ENCODE measurements at places on chromosomes 1 and 21.
A peak's percentile ranks its signal among the peaks of the same experiment; 100 is the strongest.

GRCh38 chr1:114688526-114688925 is 6.8 kb downstream of the AMPD1 start:
- DNase-seq = no peak

DNA sequence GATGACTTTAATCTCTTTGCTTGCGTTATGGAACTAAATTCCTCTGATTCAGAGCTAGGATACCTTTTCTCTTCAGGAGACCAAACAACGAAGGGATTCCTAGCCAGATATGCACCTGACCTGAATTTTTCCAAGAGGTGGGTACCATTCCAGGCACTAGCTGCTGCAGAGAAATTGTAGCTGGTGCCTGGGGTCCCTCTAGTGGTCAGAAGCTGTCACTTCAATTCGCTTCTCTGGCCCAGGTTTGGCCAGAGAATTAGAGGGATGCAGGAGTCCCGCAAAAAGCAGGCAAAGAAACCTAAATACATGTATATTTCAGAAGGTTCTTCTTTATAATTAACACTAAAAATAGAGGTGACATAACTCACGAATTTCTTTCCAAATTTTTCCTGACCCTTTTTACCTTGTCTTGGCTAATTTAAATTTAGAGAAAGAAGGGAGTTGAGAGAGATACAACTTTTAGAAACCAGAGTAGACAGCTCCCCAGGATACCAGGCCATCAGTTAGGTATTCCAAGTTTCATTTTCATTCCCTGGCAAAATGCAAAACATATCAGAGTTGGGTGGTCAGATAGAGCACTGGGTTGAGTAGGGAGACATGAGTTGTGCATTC is 9.6 kb downstream of the ACKR1 start:
- DNase-seq = peak; percentile 31

DNA sequence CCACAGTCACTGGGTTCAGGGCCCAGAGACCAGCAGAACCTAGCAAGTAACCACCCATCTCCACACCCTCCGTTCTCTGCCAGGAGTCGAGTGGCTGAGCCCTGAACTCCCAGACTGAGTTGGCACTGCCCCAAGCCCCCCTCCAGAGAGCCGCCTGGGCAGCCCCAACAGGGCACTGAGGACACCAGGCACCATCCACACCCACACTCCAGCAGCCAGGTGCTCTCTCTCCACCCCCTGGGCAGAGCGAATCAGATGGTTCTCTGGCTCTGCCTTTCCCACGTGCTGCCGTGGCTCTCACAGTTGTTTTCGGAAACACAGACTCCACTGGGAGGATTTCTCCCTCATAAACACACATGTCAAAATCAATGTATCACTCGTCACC is 13.6 kb downstream of the WDR4 start:
- no peak for DNase-seq

DNA sequence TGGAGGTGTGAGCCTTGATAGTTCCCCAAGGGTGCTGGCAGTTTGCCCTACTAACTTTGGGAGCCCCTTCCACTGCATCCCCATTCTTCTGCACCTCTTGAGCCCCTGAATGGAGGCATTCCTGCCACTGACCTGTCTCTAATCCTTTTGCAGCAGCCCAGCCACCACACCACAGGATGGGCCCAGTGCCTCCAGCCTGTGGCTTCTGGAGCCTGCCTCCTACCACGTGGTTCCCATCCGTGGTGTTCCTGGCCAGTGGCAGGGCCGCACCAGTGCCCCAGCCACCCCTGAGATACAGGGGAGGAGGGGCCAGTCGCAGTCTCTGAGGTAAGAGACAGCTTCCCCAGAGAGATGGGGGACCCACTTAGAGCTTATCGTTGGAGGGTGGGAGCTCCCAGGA is 14.4 kb downstream of the INAVA start:
- no peak for DNase-seq

DNA sequence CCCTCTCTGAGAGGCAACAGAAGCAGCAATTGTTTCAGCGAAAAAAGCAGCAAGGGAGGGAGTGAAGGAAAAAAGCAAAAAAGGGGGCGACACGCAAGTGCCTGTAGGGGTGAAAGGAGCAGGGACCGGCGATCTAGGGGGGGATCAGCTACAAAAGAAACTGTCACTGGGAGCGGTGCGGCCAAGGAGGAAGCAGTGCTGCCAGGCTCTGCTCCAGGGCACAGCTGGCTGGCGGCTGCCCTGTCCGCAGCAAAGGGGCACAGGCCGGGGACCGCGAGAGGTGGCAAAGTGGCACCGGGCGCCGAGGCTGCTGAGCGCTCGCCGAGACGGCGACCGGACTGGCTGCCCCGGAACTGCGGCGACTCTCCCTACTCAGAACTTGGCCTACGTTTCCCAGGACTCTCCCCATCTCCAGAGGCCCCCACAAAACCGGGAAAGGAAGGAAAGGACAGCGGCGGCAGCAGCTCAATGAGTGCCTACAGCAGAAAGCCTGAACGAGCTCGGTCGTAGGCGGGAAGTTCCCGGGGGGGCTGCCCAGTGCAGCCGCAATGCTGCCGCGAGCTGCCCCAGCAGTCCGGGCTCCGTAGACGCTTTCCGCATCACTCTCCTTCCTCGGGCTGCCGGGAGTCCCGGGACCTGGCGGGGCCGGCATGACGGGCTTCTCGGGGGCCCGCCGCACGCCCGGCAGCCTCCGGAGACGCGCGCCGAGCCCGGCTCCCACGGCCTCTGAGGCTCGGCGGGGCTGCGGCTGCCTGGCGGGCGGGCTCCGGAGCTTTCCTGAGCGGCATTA is 1.0 kb upstream of the CDKN2C start:
- peak; percentile 4 for DNase-seq

- DNase-seq = no peak
Observed at GRCh38 chr1:182217967-182218366, 156.5 kb upstream of the ZNF648 start.

- DNase-seq = no peak
Observed at GRCh38 chr1:153880962-153881361, 41.8 kb downstream of the GATAD2B start.

GRCh38 chr1:53731043-53731600 is 7.8 kb downstream of the GLIS1 start:
- DNase-seq = no peak

All from stimulated activated CD4-positive, alpha-beta T cell treated with anti-CD3 and anti-CD28 coated beads, Interleukin-12 subunit alpha, Interleukin-12 subunit beta, amount 100 ng/mL, for 24 hours (primary cell).